ENCODE measurements at places on chromosomes 2 and 18.

- DNase-seq, result no peak
Observed at GRCh38 chr2:101310834-101311695, 2.6 kb upstream of the RNF149 start.

GRCh38 chr18:35642802-35643201 lies 61.3 kb downstream of the GALNT1 start:
- DNase-seq, result no peak

GRCh38 chr18:48875314-48875941 lies 75.3 kb downstream of the SMAD7 start:
- no peak for DNase-seq

GRCh38 chr2:127514485-127514884 lies 11.8 kb downstream of the IWS1 start:
- DNase-seq, result no peak

GRCh38 chr2:159456500-159457426 lies 159.6 kb downstream of the BAZ2B start:
- no peak for DNase-seq

- no peak for DNase-seq
Observed at GRCh38 chr18:63378919-63379638, 12.1 kb upstream of the KDSR start.

GRCh38 chr2:68052717-68053422 lies 9.9 kb downstream of the C1D start:
- no peak for DNase-seq

GRCh38 chr2:99660616-99661406 lies 171.0 kb upstream of the REV1 start:
- DNase-seq, result no peak
